ENCODE measurements at places on chromosomes 7 and 10.

- peak; percentile 3 for DNase-seq
These were observed 251.0 kb downstream of the NSUN6 start for GRCh38 chr10:18400201-18400905.

DNA sequence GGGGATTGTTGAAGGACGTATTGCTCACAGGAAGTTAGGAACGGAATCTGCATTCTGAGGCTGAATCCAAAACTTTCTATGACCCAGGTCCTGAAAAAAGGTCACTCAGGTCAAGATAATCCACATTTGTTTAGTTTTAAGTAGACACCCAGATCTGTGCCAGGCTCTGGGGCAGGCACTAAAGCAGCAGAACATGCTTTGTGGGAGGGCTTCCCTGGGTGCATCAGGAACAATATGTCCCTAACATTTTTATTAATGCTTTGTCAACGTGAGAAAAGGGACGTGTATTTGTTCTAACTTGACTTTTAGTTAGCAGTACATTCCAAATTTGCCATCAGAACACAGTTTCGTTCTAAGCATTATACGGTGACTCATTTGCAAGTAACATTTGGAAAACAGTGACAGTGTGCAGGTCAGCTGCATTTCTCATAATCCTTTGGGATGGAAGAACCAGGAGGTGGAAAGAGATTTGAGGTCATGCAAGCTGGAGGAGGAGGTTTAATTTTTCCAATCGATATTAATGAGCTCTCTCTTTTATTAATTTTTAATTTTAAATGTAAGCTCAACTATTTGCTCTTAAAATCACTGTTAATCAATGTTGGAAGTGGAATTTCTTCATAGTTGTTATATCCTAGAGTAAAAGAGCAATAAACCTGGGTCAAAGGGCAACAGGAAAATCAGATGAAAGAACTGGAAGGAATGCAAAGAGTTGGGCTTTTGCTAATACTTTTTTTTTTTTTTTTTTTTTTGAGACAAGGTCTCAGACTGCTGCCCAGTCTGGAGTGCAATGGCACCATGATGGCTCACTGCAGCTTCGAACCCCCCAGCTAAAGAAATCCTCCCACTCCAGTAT lies 35.0 kb downstream of the TAS2R41 start:
- no peak for DNase-seq

DNA sequence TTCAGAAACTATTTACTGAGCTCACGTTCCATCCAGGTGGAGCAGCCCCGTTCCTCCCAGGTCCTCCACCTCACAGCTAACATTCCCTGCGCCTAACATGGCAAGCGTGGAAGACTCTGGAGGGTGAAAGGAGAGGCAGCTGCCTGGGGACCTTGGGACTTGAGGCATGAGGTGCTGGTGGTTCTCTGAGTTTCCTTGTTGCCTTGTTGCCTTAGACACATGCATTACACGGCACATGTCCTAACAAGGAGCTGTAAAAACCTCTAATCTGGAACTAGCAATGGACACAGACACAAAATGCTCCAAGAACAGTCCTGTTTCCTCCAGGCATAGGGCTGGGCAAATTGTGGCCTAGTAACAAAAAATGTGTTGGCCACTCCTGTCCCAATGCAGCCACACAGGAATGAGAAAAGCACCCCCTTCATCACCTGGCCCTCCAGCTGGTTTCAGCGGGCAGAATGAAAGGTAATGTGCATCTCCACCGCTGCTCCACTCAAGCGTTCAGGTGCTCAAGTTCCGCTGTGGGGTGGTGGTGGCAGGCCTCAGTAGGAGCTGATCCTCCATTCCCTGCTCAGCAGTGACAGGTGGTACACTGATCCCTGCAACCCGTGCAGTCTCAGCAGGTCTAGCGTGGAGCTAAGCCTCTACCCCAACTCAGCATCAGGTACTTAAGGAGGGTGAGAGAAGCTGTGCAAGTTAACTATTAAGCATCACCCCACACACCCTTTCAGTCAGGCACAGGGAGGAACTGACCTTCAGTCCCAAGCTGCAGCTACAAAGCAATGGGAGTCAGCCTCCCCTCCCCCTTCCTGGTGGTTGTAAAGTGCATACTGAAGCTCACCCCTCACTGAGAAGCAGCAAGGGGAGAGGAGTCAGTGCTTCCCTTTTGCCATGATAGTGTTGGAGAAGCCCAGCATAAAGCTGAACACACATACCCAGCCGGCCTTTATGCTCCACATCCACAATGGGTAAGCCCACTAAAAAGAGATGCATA lies 382.8 kb downstream of the SDK1 start:
- no peak for DNase-seq

GRCh38 chr10:76091926-76092325 lies 660.5 kb downstream of the LRMDA start:
- no peak for DNase-seq

DNA sequence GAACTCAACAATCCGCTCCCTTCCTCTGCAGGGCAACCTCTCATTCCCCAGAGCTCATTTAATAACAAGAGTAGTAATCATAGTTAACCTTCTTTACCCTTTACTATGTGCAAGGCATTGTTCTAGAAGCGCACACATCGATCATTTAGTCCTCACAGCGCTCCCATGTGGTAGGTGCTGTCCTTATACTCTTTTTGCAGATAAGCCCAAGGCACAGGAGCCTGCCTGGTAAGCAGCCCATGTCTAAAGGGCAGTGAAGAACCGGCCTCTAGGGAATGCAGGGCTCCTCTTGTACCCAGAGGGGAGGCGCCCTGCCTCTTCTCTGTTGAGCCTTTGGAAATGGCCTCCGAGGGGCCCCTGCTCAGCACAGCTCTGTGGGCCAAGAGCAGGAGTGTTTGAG lies 14.3 kb downstream of the CHST3 start:
- DNase-seq, result no peak

- no peak for DNase-seq
These were observed 14.5 kb downstream of the NUDT5 start for GRCh38 chr10:12181065-12181775.

- DNase-seq, result no peak
These were observed 560.5 kb upstream of the MKI67 start for GRCh38 chr10:128686630-128687278.

GRCh38 chr10:129402459-129402858 lies 64.6 kb upstream of the MGMT start:
- no peak for DNase-seq

- DNase-seq, result no peak
These were observed 1005.5 kb downstream of the KCNMA1 start for GRCh38 chr10:76631884-76632766.

- no peak for DNase-seq
These were observed 93.7 kb downstream of the TMEM26 start for GRCh38 chr10:61359452-61359851.
